Activated CD8-positive, alpha-beta memory T cell treated with anti-CD3 and anti-CD28 coated beads for 48 hours (primary cell): ENCODE measurements at places on chromosomes 3 and 15.

DNA sequence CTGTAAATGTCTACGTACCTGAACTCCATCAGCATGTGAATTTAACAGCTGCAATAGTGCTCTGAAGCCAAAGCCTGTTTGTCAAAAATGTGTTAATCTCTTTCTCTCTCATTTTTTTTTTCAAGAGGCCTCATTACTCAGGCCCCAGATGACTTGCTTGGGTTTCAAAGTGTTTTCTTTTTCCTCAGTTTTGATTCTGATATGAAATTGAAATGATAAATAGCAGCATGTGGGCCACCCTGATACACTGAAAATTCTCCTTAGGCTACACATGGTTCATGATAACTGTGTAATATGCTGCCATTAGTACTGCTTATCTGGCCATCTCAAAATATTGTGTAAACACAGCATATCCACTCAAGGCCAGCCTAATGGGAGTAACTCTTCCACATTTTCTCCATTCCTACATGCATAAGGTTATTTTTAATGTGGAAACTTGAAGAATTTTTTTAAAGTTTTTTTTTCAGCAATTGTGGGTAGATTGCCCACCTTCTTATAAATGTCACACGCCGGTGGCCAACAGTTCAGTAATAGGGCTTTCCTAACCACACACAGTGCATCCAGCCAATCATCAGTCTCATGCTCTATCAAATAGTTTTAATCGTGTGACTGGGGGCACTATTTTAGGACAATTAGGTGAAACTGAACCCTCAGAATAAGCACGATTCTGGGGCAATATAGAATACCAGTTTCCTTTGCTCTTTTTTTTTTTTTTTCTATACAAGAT lies 13.1 kb upstream of the DENND4A start:
- no peak for DNase-seq

- no peak for DNase-seq
Observed at GRCh38 chr15:25668901-25669300, 194.2 kb downstream of the ATP10A start.

GRCh38 chr15:75661100-75661755 lies 13.5 kb downstream of the SNX33 start:
- no peak for DNase-seq

DNA sequence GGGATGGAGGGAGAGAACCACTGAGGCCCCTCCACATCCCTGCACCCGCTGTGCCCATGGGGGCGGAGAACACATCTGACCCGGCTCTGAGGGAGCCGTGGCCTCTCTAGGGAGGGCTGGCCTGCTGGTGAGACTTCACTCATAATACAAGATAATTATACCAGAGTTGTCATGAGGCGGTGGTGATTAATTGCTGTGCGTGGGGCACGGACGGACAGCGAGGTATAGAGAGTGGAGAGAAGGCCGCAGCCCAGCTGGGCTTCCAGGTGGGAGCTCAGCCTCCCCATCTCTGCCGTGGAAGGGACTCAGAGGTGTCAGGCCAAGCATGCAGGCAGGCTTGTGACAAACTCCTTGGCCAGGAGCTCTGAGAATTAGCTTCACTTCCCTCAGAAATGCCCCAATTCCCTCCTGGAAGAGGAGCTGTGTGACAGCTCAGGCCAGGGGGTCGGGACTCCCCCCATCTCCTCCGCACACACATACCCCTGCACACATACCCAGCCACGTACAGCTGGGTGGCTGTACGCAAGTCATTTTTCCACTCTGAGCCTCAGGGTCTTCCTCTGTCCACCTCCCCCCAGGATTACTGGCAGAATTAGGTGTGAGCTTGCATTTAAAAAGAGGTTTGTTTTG lies 6.0 kb upstream of the GATA2 start:
- no peak for DNase-seq

DNA sequence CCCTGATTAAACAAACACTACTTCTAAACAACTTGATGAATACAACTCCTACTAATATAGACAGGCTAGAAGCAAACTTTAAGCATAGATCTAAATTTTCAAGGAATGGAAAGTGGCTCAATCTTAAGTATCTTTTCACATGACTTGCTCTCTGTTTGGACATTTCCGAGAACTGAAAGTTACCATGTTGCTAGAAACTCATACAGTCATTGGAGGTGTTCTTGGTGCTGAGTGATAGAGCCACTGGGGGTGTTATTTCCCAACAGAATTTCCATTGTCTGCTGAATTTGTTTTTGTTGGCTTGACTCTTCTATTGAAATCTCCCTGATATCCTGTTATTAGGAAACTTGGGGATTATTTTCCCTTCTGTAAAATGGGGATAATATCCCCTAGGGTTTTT lies 264.5 kb upstream of the RASGRP1 start:
- no peak for DNase-seq

- no peak for DNase-seq
Observed at GRCh38 chr15:92887869-92888268, 12.3 kb upstream of the CHD2 start.

- no peak for DNase-seq
Observed at GRCh38 chr15:29676961-29677402, 145.3 kb downstream of the TJP1 start.

DNA sequence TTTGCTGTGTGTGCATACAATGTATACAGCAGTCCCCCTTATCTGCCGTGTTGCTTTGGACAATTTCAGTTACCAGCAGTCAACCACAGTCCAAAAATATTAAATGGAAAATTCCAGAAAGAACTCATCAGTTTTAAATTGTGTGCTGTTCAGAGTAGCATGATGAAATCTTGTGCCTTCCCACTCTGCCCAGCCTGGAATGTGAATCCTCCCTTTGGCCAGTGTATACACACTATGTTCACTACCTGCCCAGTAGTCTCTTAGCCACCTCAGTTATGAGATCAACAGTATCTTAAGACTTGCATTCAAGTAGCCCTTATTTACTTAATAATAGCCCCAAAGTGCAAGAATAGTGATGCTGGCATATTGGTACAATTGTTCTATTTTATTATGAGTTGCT lies 133.6 kb upstream of the ABHD17C start:
- DNase-seq: no peak

- no peak for DNase-seq
Observed at GRCh38 chr3:53696401-53697172, 149.6 kb downstream of the CHDH start.

- no peak for DNase-seq
Observed at GRCh38 chr3:110026421-110026820, 689.1 kb upstream of the DPPA4 start.

- DNase-seq: no peak
Observed at GRCh38 chr3:13242364-13242737, 169.1 kb upstream of the IQSEC1 start.

DNA sequence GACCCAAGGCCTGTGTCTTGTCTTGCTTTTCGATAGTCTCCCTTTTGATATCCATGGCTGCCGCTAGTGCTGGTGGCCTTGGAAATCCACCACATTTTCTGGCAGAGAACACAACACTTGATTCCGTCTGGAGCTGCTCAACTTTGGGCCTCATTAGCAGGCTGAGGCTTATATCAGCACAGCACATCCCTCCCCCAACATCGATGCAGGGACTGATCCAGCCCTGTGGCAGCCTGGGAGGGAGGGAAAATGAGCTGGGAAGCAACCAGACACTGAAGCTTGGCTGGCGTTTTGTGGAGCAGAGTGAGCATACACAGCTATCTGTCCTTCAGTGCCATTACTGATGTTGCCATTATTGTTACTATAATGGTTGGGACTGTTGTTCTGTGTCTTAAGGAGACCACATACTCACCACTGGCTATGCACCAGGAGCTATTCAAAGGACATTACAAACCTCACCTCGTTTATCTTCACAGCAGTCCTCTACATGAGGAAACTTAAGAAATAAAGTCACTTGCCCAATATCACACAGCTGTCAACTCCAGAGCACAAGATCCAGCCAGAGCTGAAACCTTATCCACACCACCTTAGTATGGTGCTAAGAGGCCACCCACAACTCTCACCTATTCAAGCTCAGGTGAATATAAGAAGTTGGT lies 102.9 kb downstream of the SUCLG2 start:
- no peak for DNase-seq

DNA sequence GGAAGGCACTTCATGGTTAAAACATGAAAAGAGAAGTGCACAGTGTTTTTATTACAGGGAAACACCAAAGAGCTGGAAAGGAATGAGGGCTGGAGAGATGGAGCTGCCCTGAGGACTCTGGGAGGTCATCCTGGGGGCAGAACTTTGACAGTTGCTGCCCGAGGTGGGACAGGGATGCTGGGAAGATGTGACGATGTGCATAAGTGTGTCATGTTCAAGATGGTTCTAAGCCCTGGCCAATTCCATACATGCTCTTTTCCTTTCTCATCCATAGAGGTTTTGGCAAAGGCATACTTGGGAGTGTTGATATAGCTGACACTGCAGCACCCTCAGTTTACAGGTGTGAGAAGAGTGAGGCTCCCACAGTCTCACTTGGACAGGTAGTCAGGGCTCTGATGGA lies 23.8 kb downstream of the LPP start:
- no peak for DNase-seq

DNA sequence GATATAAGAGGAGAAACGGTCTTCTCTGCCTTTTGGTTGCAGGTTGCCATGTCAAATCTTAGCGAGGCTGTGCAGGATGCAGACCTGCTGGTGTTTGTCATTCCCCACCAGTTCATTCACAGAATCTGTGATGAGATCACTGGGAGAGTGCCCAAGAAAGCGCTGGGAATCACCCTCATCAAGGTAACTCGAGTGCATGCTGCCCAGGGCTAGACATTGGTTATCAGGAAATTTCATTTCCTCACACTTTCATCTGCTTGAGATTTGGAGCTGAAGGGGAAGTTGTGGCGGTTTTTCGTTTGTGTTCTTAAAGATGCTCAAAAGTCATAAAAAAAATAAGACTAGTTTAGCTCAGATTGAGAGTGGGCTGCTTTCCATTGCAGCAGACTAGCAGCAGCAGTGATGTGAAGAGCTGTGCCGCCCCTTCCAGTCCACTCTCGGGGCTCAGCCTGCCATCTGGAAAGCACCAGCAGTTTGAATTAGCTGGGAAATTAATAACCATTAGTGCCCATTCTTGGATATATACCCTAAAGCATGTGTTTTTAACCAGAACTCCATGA lies 32.2 kb downstream of the GPD1L start:
- no peak for DNase-seq

- no peak for DNase-seq
Observed at GRCh38 chr3:66413151-66413751, 87.6 kb downstream of the LRIG1 start.

DNA sequence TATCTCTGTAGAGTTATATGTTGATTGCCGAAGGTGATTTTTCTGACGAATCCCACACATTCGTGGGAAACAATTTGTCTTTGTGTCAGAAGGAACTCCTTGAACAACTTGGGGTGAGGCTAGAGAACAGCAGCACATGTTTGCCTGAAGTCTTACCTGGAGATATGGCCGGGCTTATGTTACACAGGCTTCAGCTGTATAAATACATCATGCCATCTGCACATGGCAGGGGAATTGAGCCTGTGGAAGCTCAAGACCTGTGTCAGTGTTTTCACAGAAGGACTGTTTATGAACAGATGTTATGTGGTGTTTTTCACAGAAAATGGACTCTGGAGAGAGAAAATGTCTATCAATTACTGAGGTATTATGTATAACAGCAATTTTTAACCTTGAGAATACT lies 203.6 kb upstream of the MDFIC2 start:
- no peak for DNase-seq

GRCh38 chr3:132047209-132047608 lies 12.4 kb upstream of the CPNE4 start:
- no peak for DNase-seq

DNA sequence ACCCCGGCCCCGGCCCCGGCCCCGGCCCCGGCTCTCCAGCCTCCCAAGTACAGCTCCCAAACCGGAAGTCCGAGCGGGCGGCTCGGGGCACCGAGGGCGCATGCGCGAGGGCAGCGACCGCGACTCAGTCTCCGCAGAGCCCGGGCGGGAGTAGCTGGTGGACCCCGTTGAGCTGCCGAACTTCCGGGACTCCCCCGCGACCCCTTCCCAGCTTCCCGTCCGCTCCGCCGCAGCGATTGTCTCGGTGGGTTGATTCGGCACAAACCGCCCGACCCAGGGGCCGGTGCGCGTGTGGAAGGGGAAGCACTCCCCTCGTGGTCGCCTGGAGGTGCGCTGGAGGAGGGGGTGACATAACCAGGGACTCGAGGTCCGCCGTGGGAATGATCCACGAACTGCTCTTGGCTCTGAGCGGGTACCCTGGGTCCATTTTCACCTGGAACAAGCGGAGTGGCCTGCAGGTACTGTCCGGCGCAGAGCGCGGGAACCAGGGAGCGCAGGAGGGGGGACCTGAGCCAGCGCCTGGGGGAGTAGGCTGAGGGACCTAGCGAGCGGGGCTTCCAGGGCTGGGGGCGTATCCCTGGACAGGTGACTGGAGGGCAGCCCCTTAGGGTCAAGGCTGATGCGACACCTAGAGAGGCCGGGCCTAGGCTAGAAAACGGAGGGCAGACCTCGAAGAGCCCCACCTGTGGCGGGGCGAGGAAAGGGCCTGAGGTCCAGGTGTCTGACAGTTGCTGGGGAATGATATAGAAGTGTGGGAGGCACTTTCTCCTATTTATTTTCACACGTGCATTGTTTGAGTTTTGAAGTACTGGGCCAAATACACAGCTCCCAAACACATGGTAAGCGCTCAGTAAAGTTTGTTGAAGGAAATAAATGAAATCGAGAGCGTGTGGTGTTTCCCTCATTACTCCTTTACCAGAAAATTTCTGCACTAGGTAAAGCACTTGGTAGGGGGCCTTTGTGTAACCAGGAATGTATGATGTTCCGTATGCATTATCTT lies at the start of the genes TUBGCP4 and ZSCAN29:
TUBGCP4 (plus strand) TSS at position 127 of the 1,000 bp plus-strand sequence; CDS start at position 381, 254 bp downstream.
ZSCAN29 (minus strand) TSS at position 69 of the 1,000 bp plus-strand sequence. CDS start 1,130 bp downstream, outside the sequence.
- peak; percentile 75 for DNase-seq

- no peak for DNase-seq
Observed at GRCh38 chr3:99562138-99562537, 76.3 kb upstream of the COL8A1 start.

GRCh38 chr15:26632500-26632899 lies 140.4 kb downstream of the GABRB3 start:
- DNase-seq: no peak

DNA sequence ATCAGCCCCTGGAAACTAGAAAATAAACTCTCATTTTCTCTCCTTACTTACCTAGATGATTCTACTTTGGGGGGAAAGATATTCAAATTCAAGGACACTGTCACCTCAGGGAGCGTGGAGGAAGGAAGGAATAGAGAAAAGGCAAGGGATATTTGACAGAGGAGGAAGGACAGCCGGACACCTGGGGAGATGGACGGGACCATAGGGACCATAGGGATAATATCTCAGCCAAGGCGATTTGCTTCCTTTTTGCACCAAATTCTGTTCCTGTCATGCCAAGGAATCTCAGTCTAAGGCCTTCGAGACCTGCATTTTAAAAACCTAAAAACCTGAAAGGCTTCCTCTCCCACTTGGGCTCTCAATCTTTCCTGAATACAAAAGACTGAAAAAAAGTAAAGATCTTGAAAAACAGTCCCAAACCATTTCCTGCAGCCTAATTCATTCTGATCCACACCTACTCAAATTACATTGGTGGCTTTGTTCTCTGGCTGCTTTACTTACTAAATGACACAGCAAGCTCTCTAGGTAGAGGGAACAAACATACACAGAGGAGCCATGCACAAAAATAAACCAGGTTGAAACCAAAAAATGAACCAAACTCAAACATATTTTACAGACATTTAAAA lies 73.9 kb upstream of the SLC24A5 start:
- no peak for DNase-seq

- no peak for DNase-seq
Observed at GRCh38 chr3:195893044-195893395, 15.3 kb downstream of the TNK2 start.

GRCh38 chr3:123157598-123158287 lies 44.0 kb upstream of the SEC22A start:
- DNase-seq: no peak
